ENCODE measurements at places on chromosomes 5 and 9. TPM values are rescaled to one million over a fixed set of nuclear protein-coding genes. Genes with fewer than 3 reads are reported as not detected.
A peak's percentile ranks its signal among the peaks of the same experiment; 100 is the strongest.

DNA sequence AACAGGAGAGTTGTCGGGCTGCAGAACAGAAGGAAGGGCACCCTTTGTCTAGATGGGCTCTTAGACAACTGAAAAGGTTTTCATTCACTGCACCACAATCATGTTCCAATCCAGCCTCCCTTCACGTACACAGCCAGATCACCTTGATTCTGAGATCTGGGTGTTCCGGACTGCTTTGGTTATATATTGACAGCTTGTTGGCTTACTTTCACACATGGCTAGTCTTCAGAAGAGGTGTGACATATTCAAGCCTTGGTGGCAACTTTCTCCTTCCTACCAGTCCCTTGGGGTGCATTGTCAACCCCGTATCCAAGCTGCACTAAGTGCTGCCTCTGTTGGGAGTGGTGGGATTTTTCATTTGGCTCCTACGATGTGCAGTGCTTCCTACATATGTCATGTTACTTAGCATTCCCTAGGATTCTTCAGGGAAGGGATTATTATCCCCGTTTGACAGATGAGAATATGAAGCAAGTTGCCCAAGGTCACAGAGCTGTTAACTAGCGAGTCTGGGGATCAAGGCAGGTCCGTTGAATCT is 100.6 kb downstream of the LIFR start:
- no peaks in the 10 kb centered on the region for H3K27me3 ChIP-seq
- no peak overlapping the region for H3K27ac ChIP-seq
- no peak overlapping the region for H3K4me3 ChIP-seq
- H3K4me1 ChIP-seq, result no peaks in the 10 kb centered on the region
- no peak for DNase-seq

DNA sequence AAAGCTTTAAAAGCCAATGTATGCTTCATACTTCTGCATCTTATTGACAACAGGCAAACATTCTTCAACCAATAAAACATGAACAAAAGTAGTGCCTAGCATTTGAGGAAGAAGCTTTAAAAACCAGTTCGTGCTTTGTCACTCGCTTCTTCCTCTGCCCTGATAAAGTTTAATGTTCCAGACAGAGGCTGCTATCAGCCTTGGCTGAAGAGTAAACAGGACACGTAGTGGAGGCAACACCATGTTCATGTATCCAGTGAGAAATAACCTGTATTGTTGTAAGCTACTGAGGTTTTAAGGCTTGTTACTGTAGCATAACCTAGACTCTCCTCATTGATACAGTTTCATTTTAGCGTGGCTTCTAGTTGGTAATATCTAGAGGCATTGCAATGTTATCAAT is 3.2 kb upstream of the FUBP3 start:
- peaks cover 15% of the 10 kb centered on the region for H3K4me1 ChIP-seq
- H3K4me3 ChIP-seq, result no peak overlapping the region
- no peaks in the 10 kb centered on the region for H3K27me3 ChIP-seq
- no peak overlapping the region for H3K27ac ChIP-seq
- no peak for DNase-seq

DNA sequence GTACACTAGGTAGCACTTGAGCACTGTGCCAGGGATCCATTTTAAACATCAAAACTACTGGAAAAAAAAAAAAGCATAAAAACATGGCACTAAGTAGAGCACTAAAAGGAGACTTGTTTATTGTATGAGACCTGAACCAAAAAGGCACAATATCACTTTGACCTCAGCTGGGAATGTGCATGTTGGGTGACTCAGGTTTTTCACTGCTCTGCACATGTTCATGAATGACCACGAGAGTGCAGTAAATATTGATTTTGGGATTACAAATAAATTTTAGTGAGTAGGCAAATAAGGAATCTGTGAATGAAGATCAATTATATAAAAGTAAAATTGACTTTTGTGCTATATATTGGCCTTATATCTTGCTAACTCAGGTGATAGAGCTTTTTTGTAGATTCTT is 11.8 kb downstream of the RMI1 start:
- no peak overlapping the region for H3K27ac ChIP-seq
- DNase-seq, result peak; percentile 64
- peaks cover 12% of the 10 kb centered on the region for H3K4me1 ChIP-seq
- H3K4me3 ChIP-seq, result no peak overlapping the region
- H3K36me3 ChIP-seq, result no peaks in the 10 kb centered on the region
- no peaks in the 10 kb centered on the region for H3K27me3 ChIP-seq

The ARHGEF37 gene
- total RNA-seq, result 5.2 TPM

The SPATA6L gene
- 1.4 TPM for total RNA-seq

DNA sequence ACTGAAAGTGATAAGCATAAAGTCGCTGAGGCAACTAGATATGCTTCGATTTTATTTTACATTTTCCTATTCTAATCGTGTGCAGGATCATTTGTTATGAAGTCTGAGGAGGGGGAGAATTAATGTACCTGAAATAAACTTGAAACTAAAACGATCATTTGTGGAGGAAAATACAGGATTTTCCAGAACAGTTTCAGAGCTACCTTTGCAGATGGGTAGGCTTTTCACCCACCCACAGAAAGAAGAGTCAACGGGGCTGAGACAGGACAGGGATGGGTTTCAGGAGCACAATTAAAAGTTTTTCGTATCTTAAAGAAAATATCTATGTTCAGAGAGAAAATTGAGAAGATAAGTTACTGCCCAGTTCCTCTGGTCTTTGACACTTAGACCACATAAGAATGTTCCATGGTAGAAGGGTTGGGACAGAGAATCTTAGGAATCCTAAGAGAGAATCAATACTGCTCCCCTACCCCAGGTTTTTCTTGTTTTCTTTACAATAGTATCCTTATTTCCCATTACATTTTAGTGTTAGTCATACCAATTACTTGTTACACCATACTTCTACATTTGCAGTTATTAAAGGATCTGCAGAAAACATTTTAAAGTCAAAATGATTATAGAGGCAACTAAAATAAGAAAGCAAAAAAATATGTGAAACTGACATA is 211.4 kb downstream of the DEPDC1B start:
- H3K36me3 ChIP-seq, result no peaks in the 10 kb centered on the region
- H3K27ac ChIP-seq, result no peak overlapping the region
- no peak for DNase-seq

The ENTPD8 gene
- total RNA-seq, result not detected

DNA sequence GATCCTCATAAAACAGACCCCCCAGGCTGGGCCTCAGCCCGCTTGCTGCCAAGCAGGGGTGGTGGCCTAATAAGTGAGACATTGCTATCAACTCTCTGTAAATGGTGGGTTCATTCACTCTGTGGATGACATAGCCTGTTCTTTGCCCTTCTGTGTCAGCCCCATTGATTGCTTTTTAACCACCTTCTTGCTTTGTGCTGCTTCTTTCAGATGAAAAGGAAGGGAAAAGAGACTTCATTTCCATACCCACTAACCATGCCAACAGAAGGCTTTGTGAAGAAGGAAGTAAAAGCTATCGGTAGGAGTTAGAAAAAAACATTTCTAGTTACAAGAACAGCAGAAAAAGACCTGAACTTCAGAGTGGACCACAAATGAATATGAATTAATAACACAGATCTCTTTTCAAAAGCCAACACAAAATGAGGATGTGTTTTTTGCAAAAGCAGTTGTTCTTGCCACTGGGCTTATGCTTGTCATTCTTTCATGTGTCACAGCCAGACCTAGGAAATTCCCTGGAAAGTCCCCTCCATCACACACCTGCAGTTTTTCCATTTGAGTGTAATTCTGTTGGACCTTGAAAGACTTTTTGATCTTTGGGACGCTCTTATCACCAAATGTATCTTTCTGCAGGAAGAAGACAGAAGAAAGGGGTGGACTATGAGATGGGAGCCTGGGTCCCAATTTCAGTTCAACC is 507.7 kb downstream of the CCDC171 start:
- H3K36me3 ChIP-seq, result no peaks in the 10 kb centered on the region
- peaks cover 64% of the 10 kb centered on the region for H3K4me1 ChIP-seq
- H3K27ac ChIP-seq, result peak overlapping the region; percentile 31

The PFN3 gene
- not detected for total RNA-seq

The FAXDC2 gene
- total RNA-seq, result not detected

DNA sequence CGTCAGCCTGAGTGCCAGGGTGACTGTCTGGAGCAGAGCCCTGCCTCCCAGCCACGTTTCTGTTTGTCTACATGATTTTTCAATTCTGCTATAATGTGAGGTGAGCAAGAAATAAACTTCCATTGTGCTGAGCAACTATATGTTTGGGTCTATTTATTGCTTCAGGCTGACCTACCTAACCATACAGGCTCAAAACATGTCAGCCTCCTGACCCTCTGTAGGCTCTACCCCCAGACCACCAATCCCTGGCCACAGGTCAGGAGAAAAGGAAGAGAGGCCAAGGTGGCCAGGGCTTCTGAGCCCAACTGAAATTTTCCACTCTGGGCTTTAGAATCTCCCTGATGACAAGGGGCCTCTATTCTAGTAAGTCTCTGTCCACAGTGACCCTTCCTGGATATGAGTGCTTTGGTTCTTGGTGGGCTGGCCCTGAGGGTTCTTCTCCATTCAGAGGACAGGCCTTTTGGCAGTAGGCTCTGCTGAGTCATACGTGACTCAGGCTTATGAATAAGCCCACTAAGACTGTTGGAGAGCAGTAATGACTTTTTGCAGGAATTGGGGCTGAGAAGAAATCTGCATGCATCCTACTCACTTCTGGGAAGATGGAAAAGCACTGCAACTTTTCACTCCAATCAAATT is 117.2 kb upstream of the TBCA start:
- DNase-seq, result peak; percentile 97
- peak overlapping the region; percentile 92 for H3K27ac ChIP-seq
- no peaks in the 10 kb centered on the region for H3K27me3 ChIP-seq
- peaks cover 26% of the 10 kb centered on the region for H3K4me1 ChIP-seq
- 0 out of 2 replicates have a peak overlapping the region, but pooled peaks have one; percentile 15 for H3K4me3 ChIP-seq
- H3K36me3 ChIP-seq, result no peaks in the 10 kb centered on the region

DNA sequence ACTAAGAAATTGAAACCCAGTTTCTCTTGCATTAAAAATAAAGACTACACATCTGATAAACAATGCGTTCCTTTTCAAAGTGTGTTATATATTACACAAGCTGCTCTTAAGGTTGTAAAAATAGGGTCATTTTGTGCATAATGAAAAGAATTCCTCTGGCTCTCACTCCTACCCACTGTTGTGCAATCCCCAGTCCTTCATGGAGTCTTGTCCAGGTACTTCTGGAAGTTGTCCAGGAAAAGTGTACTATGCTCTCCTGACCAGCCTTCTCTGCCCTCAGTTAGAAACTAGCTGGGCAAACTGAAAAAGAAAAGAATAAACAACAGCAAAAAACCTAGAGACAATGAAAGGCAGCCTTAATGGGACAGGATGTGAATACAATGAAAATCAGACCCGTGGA is 345.5 kb upstream of the PAPPA start:
- no peaks in the 10 kb centered on the region for H3K36me3 ChIP-seq
- H3K27ac ChIP-seq, result peak overlapping the region; percentile 90
- no peaks in the 10 kb centered on the region for H3K27me3 ChIP-seq
- DNase-seq, result peak; percentile 55
- peak overlapping the region; percentile 48 for H3K4me3 ChIP-seq

- H3K4me1 ChIP-seq, result peaks cover 23% of the 10 kb centered on the region
- no peaks in the 10 kb centered on the region for H3K36me3 ChIP-seq
- no peak overlapping the region for H3K4me3 ChIP-seq
- H3K27ac ChIP-seq, result peak overlapping the region; percentile 21
- DNase-seq, result peak; percentile 92
These were observed 142.0 kb upstream of the RGMB start for GRCh38 chr5:98631311-98632054.

The NUP155 gene
- total RNA-seq, result 59.0 TPM

DNA sequence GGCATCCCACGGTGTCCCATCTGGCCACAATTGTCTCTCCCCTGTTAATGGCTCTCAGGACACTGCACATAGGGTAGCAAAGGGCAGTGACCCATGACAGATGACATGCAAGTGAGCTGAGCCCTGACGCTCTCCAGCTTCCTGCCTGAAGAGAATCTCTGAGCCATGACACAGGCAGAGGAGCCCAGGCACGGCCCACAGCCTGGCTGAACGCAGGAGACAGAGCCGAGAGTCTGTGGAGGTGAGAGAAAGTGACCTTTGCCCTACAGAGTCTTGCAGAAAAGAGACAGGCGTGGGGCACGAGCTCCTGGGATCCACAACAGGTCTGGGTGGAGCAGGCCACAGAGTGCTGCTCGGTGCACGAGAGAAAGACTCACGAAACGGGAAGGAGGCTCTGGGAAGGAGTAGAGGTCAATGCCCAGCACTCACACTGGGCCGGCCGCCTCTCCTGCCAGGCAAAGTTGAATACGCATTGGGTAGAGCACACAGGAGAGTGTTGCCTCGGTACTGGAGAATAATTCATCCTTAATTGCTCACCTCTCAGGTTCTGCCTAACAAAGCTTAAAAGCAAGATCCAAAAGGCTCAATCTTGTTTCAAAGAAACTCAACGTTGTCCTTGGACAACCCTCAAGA is 90.3 kb downstream of the MRPL36 start:
- no peaks in the 10 kb centered on the region for H3K4me1 ChIP-seq
- DNase-seq, result no peak
- peaks cover 40% of the 10 kb centered on the region for H3K27me3 ChIP-seq
- no peak overlapping the region for H3K4me3 ChIP-seq

DNA sequence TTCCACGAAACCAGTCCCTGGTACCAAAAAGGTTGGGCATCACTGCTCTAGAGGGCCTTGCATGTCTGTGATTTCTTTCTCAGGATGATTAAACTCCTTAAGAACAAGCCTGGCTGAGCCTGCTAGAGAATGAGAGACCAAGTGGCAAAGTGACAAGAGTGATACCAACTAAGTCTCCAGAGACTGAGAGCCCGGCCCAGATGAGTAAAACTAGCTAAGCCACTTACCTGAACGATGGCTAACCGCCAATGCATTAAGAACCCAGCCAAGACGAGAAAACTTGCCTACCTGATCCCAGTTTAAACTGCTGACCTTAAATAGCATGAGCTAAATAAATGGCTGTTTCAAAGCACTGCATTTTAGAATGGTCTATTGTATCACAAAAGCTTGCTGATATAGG is 5.6 kb upstream of the CCDC152 start:
- peak; percentile 26 for DNase-seq
- H3K27ac ChIP-seq, result no peak overlapping the region
- no peak overlapping the region for H3K4me3 ChIP-seq
- H3K27me3 ChIP-seq, result no peaks in the 10 kb centered on the region
- no peaks in the 10 kb centered on the region for H3K36me3 ChIP-seq

The CER1 gene
- not detected for total RNA-seq

The LTC4S gene
- total RNA-seq, result 1.5 TPM

DNA sequence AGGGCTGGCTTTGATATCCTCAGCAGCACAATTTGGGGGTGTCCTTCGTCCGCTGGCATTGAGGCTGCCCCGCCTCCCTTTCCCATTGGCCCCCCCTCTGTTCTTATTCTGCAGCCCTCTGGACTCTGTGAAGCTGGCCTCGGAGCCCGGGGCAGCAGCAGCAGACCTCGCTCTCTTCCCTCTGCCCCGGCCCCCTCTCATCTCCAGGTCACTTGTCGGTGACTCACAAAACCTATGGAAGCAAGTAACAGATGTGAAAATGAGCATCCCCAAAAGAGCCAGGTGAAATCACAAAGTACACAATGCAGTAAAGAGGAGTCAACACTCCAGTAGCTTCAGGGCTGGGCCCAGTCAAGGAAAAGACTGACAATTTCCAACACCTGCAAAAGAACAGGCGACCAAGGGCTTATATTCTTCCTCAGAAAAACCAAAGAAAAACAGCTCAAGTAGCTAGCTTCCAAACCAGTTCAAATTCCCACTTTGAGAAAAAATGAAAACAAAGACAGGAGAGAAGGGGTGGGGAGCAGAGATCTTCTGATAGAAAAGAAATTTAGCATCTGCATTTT is 97.5 kb downstream of the ZNF608 start:
- 0 out of 2 replicates have a peak overlapping the region, but pooled peaks have one; percentile 10 for H3K27ac ChIP-seq
- H3K27me3 ChIP-seq, result no peaks in the 10 kb centered on the region
- no peak overlapping the region for H3K4me3 ChIP-seq
- no peaks in the 10 kb centered on the region for H3K36me3 ChIP-seq
- peaks cover 32% of the 10 kb centered on the region for H3K4me1 ChIP-seq

The TRIM41 gene
- 18.7 TPM for total RNA-seq

- no peak for DNase-seq
- no peaks in the 10 kb centered on the region for H3K27me3 ChIP-seq
- peaks cover 25% of the 10 kb centered on the region for H3K36me3 ChIP-seq
- H3K27ac ChIP-seq, result no peak overlapping the region
These were observed 36.0 kb downstream of the TTC1 start for GRCh38 chr5:160044967-160045366.
